ENCODE measurements at places on chromosomes 5 and 9.

DNA sequence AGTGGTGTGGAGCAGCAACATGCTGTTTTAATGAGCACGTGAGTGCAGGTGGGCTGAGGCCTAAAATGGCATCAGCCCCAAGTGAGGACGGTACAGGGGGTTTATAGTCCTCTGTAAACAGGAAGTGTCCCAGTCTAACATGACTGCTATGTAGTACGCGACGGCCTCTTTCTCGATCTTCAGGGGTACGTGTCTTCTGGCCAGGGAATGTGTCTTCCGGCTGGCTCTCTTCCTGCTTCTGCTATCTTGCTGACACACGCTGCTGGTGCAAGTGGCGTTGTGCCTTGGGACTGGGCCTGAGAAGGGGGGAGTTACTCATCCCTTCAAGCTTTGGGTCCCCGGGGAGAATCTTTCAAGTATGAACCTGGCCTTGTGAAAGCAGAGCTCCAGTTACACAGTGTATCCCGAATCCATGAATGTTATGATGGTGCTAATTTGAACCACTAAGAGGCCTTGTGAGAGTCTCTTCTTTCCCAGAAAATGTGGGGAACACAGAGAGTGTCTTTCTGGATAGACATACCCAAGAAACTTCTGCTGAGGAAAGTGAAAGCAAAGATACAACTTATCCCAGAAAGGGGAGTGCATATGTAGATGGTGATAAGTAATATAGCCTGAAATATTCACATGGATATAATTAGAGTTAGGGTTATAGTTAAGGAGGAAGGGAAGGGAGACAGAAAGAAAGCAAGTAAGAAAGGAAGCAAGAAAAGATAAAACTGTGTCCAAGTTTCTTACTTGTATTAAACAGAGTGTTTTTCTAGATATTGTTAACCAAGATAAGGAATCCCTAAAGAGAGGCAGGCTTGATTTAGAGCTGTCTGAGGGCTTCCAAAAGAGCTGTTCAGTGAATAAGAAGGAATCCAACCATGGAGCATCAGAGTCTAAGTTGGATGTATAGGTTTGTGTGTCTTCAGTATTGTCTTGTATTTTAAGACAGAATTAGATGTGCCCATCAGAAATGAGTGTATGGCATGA, 35.5 kb upstream of the ANXA2R start:
- no peak for DNase-seq

DNA sequence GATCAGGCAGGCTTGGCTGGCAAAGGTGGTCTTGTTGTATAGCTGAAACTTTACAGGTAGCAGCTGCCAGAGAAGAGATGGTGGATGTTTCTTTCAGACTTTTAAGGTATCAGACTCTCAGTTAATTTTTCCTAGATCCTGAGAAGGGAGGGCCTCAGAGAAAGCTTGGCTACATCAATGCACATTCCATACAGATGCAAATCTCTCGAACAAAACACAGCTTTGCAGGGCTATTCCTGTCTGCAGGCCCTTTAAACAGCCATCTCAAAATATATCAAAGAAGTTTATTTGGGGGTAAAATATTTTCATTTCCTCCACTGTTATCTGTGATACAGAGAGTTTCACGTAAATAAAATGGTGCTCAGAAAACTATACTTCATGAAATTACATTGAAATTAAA, 1584.4 kb downstream of the EFNA5 start:
- DNase-seq = no peak

DNA sequence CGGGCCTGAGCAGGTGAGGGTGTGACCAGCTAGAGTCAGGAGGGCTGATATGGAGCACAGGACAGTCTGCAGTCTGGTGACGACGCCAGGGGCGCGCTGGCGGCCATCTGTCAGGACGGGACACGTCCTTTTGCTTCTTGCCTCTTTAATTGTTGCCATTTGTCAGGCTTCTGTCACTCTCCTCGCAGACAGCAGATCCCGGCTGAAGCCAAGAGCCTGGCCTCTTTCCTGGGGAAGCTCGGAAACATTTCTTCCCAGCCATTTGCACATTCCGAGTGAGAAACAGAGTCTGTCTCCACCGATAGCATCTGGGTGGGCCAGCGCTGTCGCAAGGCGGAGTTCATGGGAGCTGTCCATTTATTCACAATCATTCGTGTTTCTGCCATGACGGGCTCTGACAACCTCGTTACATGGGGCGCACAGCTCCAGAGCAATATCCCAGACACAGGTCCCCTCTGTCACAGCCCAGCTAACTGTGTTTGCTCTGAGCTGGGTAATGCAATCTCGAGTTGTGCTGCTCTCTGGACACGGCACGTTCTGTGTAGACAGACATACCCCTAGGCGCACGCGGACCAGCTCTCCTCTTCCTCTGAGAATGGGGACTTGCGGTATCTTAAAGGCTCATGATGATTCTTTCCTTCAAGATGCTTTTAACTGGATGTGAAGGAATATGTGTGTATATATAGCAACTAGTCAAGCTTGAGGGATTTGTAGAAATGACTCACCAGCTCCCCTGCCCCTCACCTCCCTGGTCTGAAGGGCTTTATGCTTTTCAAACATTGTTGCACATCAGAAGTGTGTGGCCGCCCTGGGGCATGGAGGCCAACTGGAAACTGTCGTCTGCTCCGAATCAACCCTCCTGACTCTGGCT, 105.3 kb upstream of the FCN2 start:
- DNase-seq = no peak

DNA sequence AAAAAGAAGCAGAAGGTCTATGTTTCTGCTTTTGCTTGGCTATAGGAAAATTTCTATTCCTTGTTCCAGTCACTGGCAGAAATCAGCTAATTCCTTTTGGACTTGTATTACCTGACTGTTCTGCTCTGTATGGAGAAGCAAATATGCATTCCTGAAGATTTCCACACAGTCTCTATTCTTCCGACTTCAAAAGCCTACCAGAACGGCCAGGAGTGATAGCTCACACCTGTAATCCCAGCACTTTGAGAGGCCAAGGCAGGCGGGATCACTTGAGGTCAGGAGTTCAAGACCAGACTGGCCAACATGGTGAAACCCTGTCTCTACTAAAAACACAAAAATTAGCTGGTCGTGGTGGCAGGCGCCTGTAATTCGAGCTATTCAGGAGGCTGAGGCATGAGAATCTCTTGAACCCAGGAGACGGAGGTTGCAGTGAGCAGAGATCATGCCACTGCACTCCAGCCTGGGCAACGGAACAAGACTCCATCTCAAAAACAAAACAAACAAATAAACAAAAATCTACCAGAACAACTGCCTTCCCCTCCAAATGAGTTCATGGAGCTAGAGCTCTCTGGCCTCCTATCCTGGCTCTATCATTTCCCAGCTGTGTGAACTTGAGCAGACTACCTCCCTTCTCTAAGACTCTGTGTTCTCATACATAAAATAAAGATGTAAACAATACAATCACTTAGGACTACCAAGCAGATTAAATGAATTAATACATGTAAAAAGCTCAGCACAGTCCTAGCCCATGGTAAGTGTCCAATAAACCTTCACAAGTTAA, 17.0 kb downstream of the MYO10 start:
- DNase-seq = no peak

GRCh38 chr5:99795031-99795430, 740.1 kb upstream of the FAM174A start:
- DNase-seq = no peak

- DNase-seq = no peak
These were observed 145.4 kb upstream of the SHB start for GRCh38 chr9:38214432-38214831.
